ENCODE measurements at places on chromosomes 5 and 9.

GRCh38 chr9:37913480-37914153 is 9.7 kb upstream of the SLC25A51 start:
- no peak for DNase-seq

DNA sequence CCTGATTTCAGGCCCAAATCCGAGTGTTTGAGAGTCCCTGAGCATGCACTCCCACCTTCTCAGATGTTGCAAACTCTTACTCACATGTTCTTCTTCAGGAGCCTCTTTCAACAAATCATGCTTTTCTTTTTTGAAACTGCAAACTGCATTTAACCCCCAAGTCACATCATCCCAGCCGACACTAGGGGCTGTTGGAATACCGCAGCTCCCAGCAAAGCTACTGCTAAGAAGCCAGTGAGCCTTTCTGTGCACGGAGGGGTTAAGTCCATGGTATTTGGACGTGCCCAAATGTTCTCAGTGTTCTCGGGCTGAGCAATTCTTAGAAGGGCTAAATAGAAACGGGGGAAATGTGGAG is 282.9 kb downstream of the NFIB start:
- DNase-seq = peak; percentile 96

DNA sequence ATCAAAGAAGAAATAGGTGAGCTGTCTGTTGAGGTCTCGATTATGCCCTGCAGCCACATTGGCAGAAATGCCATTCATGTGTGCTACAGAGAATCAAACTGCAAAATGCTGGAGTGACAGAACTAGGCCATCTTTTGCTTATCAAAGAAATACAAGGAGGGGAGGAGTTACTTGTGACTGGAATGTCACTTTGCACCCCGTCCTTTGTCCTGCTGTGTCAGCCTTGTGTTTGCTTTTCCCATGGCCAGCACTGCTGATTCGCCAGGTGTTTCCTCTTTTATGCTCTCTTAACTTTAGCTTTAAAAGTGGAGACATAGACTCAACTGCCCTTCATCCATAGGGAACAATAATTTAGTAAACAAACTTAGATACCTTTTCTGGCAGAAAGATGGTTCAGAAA is 54.3 kb downstream of the SLC46A2 start:
- DNase-seq = no peak

DNA sequence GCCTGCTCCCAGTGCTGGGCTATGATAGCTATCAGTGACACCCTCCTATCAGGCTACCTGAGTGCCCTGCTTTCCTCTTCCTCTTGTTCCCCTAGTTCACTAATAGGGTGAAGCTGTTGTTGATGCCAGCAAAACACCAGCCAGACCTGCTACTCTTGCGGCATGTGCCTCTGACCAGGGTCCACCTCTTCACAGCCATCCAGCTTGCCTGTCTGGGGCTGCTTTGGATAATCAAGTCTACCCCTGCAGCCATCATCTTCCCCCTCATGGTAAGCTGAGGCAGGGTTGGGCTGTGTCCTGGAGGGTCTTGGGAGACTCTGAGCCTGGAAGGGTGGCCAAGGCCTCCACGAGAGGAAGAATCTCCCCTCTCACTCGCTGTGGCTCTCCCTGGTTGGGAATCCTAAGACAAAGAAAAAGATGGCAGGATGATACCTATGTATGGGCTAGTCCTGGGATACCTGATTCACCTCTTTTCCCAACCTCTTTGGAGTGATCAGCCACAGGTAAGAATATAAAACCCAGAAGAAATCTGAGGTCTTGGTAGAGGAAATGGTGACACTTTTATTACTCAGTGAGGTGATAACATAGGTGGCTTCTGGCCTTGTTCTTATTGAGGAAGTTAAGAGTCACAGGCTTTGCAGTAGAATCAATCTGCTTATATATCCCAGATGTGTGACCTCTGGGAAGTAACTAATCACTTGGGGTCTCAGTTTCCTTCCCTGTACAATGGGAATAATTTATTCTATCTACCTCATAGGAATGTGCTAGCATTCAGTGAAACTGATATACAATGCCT is 11.6 kb downstream of the SLC4A9 start:
- DNase-seq = no peak

GRCh38 chr9:121321016-121321503 is 49.0 kb downstream of the STOM start:
- DNase-seq = peak; percentile 68

DNA sequence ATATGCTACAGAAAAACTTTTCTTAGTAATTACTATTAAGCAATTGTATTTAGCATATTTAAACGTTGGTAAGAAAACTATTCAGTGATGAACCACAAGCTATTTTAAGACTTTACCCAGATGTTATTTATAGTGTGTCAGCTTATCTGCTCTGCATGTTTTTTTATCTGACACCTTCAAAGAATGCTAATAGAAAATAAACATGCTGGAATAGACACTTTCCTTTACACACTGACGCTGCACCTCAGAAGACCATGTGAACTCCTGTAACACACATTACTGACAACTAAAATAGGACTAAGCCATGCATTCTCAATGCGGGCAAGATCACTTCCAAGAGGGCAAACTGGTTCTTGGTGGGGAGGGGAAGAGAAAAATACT is 38.3 kb downstream of the FNIP1 start:
- DNase-seq = peak; percentile 54

DNA sequence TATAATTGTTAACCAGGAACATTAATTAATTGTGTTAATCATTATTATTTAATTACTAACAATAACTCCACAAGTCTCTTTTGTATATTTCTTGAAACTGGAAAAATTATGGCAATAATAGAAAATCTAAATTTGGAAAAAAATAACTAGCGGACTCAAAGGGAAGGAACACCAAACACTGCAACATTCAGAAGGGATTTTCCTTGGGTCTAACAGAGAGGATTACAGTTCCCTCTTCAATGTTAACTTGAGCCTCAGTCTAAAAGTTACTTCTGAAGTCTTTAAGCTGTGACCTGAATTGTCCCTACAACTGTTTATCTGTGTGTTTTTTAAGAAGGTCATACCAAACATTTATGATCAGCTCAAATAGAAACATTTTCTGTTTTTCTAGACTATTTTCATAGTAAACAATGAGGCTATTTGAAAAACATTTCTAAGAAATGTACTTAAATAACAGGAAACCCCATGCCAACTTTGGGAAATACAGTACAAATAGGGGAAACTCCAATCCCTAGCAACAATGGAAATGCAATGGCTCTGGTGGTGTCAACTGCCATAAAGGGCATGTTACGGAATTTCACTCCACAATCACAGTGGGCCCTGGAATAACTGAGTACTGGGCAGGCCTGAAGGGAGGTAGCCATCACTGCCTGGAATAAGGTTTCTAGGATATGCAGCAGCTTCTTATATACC is 61.2 kb downstream of the MCTP1 start:
- no peak for DNase-seq

DNA sequence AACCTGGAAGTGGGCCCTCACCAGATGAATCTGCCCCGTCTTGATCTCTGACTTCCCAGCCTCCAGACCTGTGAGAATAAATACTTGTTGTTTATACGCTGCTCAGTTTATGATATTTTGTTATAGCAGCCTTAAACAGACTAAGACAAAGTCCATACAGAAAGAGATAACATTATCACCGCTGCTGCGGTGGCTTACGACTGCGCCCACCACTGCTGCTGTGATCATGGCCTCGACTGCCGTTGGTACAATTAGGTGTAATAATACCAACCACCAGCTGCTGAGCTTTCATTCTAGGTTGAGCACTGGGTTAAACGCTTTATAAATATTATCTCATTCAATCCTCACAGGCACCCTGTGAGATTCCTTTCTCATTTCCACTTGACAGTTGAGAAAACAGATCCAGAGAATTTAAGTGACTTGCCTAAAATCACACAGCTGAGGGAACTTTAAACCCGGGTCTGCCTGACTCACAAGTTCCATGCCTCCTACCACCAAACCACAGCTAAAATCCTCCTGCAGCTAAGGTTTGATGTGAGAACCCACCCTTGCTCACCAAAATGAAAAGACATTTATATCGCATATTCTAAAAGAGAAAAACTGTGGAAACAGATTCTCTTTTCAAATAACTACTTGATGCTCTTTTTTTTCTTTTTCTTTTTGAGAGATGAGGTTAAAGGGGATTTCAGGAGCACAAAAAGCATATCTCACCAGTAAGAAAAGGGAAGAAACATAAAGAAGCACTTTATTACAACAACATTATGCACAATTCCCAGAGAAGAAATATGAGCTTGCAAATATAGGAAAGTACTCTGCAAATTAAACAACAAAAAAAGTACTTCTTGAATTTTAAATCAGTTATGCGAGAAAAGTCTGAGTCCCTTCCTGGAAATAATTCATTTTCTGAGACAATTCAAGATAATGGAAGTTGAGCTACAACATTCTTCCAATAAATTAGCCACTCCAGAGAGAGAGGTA is 23.9 kb downstream of the GOLM1 start:
- DNase-seq = peak; percentile 31

GRCh38 chr9:92647671-92648473 is 22.1 kb downstream of the IPPK start:
- no peak for DNase-seq

GRCh38 chr9:33403941-33404787 is 1.8 kb upstream of the AQP7 start:
- DNase-seq = no peak

- DNase-seq = no peak
These were observed 198.7 kb downstream of the HSPA4 start for GRCh38 chr5:133250527-133250926.

DNA sequence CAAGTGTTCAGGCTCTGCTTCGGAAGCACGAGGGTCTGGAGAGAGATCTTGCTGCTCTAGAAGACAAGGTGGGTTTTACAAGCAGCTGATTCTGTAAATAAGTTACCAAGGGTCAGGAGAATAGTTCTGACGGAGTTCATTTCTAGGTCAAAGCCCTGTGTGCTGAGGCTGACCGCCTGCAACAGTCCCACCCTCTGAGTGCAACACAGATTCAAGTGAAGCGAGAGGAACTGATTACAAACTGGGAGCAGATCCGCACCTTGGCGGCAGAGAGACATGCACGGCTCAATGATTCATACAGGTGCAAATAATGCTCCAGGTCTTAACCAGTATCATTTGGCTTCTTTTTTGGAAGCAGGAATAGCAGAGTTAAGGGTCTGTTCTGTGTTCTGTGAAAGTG is 24.8 kb downstream of the SPTAN1 start:
- no peak for DNase-seq

DNA sequence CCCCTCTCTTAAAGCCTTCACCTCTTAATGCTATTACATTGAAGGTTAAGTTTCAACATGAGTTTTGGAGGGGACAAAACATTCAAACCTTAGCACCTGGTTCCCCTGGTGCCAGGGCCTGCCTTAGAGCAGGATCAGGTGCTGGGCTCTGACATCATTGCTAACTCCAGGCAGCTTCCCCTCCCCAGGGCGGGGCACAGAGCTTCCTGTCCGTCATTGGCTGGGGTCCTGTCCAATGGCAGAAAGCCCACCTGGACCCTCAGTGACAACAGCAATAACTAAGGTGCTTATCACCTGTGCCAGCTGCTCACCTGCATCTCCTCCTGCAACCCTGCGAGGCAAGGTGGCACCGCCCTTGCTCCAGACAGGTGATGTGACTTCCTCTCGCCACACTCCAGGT is 177.4 kb downstream of the NSG2 start:
- no peak for DNase-seq

DNA sequence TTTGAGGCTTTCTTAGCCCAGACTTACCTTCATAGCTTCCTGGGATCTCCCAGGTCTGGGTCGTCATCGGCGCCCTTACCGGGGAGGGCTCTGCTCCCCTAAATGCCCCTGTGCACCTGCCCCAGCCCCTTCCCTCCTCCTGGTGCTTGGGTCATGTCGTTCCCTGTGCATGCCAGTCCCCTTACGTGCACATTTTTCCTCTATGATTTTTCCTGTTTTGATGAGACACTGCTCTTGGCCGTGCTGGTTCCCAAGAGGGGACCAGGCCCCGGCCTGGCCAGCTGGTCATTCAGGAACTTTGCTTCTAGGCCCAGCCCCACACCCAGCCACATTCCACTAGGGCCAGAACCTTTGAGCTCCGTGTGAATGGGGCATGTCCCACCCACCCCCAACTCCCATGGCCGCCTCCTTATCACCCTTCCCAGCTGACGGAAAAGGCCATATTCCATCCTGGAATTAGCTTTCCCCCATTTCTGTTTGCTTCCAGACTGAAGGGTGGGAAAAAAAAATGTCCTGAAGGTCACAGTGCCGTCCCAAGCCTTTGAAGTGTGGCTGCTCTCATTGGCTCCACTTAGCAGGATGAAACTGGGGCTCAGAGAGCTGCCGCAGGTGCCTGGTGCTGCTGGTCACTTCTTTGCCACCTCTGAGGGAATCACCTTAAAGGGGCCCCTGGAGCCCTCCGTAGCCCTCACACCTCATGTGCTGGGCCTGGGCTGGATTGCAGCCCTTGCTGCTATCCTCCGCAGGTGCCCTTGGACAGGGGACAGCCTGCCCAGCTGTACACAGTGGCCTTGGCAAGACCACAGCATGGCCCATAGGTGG is 25.1 kb downstream of the ERGIC1 start:
- peak; percentile 72 for DNase-seq

DNA sequence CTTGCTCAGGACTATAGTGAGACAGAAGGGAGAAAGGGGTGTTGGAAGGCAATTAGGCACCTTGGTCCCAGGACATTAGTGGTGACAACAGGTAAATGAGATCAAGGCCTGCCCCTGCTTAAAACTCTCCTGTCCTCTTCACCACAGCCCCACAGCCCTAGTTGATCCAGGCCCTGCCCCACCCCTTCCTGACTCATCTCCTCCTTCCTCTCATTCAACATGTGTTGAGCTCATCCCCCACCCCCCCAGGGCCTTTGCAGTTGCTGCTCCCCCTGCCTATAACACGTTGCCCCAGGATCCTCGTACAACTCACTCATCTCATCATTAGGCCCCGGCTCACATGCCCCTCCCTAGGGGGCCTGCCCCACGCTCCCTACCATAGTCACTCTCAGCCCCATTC is 66.8 kb downstream of the TSPAN17 start:
- no peak for DNase-seq

DNA sequence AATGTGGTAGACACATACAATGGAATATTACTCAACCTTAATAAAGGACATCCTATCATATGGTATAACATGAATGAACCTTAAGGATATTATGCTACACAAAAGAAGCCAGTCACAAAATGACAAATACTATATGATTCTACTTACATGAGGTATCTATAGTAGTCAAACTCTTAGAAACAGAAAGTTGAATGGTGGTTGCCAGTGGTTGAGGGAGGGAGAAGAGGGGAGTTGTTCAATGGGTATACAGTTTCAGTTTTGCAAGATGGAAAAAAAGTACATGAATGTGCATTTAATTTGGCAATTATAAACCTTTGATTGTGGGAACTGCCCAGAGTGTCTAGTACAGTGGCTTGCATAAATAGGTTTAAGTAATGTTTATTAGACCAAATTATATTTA is 473.3 kb upstream of the ZNF608 start:
- no peak for DNase-seq

GRCh38 chr5:78334811-78335210 is 25.6 kb upstream of the SCAMP1 start:
- DNase-seq = no peak

DNA sequence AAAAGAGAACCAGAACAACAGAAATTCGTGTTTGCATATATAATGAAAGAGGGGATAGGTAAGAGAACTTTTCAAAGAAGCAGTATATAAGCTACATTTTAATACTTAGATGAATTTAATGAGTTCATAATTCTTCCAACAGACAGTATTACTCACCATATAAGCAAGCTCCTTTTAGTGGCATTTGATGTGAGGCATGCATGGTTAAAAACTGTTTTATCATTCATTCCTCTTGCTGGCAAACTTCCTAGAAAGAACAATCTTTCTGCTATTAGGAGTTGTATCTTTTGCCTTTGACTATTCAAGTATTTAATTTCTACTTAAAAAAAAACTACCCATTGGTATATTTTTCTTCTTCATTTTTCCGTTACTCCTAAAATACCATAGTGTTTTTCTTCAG is 65.7 kb upstream of the EIF4EBP3 start:
- peak; percentile 58 for DNase-seq
